ENCODE measurements at places on chromosomes 7 and 10.

GRCh38 chr7:155322530-155322929 is 24.9 kb downstream of the INSIG1 start:
- DNase-seq: no peak

GRCh38 chr10:116272440-116273283 is at the start of gene GFRA1:
Gene GFRA1, minus strand, starts transcription at chr10:116273206. Its CDS starts 1,177 bp downstream, at chr10:116272029.
- no peak for DNase-seq

DNA sequence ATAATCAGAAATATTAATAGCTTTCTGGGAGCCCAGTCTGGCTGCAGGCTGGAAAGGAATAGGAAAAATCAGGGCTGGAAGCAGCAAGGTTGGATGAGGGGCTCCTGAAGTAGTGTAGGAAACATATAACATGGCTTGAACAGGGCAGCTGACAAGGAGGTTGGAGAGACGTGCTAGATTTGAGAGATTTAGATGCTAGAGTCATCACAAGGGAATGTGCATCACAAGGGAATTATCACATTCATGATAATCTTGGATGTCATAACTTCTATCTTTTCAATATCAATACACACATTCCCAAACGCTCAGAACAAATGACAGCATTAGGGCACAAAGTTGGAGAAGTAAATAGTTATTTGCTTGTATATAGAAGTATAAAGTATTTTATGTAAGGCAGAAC is 120.9 kb upstream of the EGFR start:
- DNase-seq: no peak

GRCh38 chr10:77664696-77665095 is 27.1 kb upstream of the KCNMA1 start:
- DNase-seq: no peak

- DNase-seq: no peak
Observed at GRCh38 chr10:22712956-22713852, 1.2 kb downstream of the PIP4K2A start.

GRCh38 chr10:119095640-119096039 is 8.3 kb upstream of the DENND10 start:
- DNase-seq: no peak

GRCh38 chr10:131043039-131043691 is 268.4 kb downstream of the TCERG1L start:
- no peak for DNase-seq

DNA sequence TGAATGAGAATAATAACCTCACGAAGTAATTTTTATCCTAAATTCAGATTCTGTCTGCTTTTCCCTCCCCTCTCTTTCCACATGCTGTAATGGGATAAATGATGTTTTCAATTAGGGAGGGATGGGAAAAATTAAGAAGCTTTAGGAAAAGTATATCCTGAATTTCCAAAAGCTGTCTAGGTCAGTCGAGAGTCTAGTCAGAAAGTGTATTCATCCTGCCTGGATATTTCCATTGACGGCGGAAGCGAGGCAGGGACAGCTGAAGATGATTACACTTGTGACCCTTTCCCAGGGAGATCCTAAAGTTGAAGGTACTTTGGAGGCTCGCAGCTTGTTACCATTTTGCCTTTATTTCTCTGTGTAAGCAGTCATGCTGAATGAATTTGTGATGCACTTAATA is 204.1 kb downstream of the ZNF365 start:
- no peak for DNase-seq

DNA sequence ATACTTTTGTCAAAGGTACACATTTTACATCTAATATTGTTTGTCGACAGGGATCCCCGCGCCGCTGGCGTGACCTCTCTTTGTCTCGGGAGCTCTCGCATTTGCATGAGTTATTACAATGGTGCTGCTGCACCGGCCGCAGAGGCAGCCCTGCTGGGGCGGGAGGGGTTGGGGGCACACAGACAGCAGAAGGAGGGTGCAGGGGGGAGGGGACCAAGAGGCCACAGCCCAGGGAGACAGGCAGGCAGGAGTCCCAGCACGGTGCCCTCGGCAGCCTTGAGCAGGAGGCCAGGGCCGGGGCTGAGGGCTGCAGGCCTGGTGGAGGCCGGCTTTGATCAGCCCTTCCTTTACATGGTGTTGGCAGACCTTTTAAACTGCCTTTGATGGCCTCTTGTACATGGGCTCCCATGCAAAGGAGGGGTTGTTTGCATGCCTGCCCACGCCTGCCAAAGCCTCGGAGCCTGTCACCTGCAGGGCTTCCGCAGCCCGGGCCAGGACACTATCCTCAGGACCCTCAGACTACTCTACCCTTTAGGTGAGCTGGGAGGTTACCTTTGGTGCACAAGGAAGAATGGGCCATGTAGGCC is 95.5 kb downstream of the EBF3 start:
- DNase-seq: no peak

GRCh38 chr10:116690356-116691322 is 51.7 kb downstream of the HSPA12A start:
- DNase-seq: no peak

DNA sequence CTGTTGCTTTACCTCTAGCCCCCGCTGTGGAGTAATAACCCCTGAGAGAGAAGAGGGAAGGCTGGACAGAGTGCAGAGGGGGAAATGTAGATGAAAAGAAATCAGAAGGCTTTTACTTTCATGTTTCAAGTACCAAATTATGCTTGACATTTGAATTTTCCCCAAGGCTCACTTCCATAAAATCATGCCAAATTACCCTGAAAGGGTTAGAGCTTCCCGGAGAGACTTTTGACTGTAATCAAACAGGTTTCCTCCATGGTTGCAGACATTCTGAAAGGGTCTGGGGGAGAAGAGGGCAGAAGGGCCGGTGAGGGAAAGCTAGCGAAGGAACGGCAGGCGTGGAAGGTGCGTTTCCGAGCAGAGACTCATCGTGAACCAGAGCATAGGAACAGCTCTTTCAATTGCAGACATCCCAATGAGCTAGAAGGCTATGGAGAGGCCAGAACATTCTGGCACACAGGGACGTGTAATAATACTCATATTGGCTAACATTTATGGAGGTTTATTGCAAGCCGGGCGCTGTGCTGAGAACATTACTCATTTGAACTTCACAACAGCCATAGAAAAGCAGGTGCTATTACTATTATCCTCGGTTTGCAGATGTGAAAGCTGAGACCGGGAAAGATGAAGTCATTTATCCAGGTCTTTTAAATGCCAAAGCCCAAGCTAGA is 620.8 kb upstream of the AUTS2 start:
- no peak for DNase-seq

DNA sequence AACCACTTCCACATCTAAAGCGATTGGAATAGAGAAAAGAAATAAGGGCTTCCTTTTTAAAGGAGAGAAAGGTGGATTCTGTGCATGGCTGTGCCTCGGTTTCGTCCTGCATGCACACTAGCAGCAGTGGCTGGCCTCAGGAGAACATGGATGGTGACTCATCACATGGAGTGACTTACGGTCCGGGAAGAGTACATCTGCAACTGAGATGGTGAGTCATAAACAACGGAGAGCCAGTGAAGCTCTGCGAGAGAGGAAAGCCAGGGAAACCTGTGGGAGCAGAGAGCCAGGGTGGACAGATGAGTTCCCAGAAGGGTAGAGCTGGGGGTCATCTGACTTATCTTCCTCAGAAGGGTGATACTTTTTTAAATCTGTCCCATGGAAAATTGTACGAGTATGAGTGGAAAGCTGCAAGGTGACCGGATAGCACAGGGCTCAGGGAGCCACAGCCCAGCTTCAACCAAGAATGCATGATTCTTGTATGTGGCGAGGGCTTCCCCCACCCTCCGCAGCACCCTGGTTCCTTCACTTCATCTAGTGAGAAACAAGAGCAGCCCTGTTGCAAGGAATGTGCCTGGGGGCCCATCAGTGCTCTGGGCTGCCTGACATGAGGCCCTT is 259.1 kb downstream of the KLF6 start:
- DNase-seq: no peak

GRCh38 chr10:29532256-29532878 is 102.4 kb downstream of the SVIL start:
- no peak for DNase-seq

- no peak for DNase-seq
Observed at GRCh38 chr10:35352512-35352911, 16.2 kb downstream of the CCNY start.

DNA sequence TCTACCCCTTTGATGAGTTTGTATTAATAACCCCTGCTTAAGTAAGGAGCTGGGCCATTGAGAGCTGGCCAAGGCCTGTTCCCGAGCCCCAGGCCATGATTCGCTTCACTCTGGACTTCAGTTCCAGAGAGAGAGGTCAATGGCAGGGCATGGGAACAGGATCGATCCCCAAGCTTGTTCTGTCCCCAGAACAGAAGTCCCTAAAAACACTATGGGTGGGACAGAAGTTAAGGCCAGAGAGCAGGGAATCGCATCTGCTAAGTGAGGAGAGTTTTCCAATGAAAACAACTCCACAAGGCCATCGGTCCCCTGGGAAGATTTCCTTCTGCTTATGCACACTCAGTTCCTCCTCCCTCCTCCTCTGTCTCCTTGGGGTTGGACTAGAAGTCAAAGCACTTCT is 159.6 kb downstream of the LSM5 start:
- DNase-seq: no peak

DNA sequence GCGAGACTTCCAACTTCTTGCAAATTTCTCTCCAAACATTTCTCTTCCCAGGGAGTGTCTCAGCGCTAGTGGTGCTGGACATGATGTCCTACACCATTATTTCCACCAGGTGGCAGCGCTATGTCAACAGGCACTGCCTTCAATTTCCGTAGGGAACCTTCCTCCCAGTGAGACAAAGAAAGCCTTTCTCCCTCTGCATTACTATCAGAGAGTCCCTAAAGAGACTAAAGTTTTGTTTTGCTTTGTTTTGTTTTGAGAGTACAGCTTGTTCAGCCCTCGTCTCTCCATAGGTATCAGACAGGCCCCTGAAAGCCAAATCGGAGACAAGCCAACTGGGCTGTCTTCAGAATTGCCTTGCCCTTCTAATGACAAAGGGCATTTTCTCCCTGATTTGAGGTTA is 44.2 kb upstream of the GGCT start:
- no peak for DNase-seq

DNA sequence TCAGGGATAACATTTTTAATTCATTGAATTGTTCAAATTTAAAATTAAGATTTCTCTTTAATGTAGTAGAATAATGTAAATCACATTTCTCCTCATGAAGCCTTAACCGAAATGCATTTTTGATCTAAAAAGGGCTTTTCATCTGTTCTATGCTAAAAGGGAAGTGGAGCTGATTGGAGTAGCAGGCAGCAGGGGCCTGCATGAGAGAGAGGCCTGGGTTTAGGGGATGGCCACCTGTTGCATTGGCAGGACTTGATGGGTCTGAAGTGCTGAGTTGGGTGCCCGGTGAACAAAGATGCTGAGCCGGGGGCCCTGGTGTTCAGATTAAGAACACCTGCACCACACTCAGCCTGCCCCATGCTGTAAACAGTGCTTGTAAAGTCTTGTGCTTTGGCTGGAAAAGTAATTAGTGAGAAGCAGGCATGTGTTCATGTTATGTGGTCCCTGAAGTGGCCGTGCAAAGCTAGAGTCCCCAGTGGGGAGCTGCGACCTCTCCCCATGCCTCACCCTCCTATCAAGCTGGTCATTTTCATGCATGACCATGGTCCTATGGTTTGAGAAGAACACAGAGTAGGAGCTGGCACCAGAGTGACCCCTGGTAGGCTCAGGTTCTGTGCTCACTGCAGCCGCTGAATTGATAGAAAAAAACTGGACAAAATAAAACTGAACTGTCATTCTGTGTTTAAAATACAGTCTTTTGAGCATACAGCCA is 124.3 kb downstream of the ADCY1 start:
- no peak for DNase-seq

DNA sequence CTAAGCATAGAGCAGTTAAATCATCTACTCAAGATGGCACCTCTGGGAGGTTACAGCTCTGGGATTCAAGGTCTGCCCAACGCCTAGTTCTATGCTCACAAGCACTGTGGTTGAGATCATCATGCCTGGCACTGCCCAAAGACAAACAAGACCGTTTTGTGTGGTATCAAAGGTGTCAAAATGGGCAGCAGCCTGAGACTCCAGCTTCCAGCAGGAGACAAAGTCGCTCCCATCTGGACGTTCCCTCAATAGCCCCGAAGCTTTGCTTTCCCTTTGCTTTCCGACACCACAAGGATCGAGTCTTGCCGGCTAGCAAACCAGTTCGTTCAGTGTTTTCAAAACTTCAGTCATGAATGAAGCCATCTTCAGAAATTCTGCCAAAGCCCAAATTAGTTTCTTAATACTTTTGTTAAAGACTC is 5.1 kb downstream of the HABP2 start:
- DNase-seq: no peak

DNA sequence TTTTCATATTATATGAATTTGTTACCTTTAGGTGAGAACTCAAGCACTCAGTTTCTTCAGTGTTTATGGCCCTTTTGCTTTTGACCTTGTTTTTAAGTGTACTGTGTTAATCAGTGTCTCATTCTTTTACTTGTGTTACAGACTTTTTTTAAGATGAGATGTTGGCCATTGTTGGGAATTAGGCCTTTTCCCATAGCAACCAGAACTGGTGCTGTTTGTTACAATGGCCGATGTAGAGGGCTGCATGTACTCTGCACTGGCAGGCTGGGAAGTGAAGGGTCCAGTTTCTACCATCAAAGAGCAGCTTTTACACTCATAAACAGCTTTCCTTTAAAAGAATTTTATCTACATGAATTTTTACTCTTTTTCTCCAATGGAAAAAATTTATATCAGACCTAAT is 65.1 kb downstream of the SHH start:
- DNase-seq: no peak

- DNase-seq: no peak
Observed at GRCh38 chr10:117204316-117204715, 7.0 kb downstream of the KCNK18 start.

- no peak for DNase-seq
Observed at GRCh38 chr7:14760730-14761478, 141.6 kb downstream of the DGKB start.

- no peak for DNase-seq
Observed at GRCh38 chr7:51077987-51078370, 238.6 kb downstream of the COBL start.

GRCh38 chr10:94439275-94439861 is 37.0 kb downstream of the TBC1D12 start:
- no peak for DNase-seq

- DNase-seq: no peak
Observed at GRCh38 chr10:3919709-3920308, 134.8 kb upstream of the KLF6 start.

- no peak for DNase-seq
Observed at GRCh38 chr7:82405301-82405700, 38.3 kb downstream of the CACNA2D1 start.

DNA sequence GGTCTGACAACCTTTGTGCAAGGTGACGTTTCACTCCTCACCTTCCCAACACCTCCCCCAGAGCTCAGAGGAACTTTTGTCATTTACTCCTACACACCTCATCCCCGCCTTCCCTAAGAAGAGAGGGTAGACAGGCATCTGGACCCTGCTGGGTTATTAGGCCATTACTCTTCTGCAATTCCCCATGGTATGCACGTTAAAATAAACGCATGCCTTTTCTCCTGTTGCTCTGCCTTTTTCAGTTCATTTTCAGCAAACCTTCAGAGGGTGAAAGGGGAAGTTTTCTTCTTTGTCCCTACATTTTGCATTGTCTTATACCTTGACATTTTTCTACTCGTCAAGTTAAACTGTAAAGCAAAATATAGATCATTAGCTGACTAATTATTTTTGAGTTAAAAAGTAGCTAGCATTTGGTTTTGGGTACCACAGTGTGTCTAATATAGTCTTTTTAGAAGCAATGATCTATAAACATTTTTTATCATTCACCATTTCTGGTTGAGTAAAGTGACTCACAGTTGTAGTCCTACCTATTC is 10.5 kb upstream of the EDRF1 start:
- DNase-seq: no peak

GRCh38 chr10:26721561-26721960 is 24.1 kb downstream of the PDSS1 start:
- DNase-seq: no peak
